ENCODE measurements at places on chromosomes 7 and 10.

DNA sequence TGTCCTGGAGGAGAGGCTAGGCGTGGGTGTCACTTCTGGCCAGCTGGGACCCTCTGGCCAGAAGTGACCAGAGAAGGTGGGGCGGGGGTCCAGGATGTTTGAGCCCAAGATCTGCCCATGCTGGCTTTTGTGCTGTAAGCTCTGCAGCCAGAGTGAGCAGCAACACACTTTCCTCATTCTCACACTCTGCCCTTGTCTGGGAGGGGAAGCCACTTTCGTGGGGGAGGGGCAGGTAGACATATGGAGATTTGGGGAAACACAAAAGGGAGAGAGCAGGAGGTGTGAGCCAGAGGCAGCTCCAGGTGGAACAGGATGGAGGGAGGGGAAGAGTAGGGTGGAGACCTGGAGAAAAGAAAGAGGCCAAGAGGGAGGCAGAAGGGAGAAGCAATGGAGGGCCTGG lies 31.5 kb upstream of the ADCYAP1R1 start:
- no peak for DNase-seq

DNA sequence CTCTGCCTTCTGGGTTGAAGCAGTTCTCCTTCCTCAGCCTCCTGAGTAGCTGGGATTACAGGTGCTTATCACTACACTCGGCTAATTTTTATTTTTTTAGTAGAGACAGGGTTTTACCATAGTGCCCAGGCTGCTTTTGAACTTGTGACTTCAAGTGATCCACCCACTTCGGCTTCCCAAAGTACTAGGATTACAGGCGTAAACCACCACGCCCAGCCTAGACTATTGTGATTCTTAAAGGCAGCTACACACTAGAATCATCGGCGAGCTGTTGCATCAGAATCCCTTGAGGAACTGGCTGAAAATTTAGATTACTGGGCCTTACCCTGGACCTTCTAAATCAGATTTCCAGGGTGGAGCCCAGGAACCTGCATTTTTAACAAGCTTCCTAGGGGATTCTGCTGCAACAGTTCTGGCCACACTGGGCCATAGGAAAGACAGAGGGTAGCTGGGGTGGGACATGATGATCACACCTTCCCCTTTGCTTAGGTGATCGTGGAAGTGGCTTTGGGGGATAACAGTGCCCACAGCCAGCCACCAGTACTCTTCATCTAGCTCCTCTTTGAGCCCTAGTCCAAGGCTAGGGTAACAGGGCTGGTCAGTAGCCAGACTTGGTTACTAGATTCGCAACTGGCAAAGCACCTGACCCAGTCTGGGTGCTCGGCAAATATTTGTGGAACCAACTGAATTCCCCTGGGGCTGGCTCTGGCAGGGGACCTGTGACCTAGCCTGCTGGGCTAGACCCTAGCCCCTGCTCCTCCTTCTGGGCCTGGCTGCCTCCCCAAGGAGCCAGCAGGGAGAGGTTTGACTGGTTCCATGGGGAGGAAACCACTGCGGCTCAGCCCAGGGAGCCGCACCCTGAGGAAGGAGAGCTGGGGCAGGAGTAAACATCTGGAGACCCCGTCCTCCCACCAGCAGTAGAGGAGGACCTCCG lies 67.1 kb upstream of the DUSP5 start:
- no peak for DNase-seq

GRCh38 chr7:100476101-100476780 lies 2.8 kb downstream of the TSC22D4 start:
- DNase-seq: no peak

GRCh38 chr7:51261950-51262795 lies 54.4 kb downstream of the COBL start:
- DNase-seq: no peak

GRCh38 chr7:142331941-142332340 lies 74.1 kb upstream of the PRSS58 start:
- no peak for DNase-seq

GRCh38 chr7:70353330-70353945 lies 755.2 kb downstream of the AUTS2 start:
- DNase-seq: no peak

GRCh38 chr10:609868-610545 lies 79.5 kb downstream of the DIP2C start:
- no peak for DNase-seq

DNA sequence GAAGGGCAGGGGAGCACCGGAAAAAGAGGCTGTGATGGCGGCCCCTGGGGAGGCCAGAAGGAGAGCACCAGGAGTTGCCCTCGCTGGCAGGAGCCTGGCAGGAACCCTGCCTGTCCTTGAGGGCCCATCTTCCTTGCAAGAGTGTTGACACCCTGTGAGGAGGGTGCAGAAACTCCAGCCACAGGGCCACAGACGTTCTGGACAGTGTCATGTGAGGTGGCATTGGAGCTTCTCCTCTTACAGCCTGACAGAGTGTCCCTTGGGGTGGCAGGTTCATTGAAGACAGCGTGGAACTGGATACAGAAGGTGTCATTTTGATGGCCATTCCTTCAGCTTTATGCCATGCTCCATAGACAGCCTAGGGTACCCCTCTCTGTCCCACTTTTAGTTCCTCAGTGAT lies 54.2 kb downstream of the RBM20 start:
- DNase-seq: no peak

DNA sequence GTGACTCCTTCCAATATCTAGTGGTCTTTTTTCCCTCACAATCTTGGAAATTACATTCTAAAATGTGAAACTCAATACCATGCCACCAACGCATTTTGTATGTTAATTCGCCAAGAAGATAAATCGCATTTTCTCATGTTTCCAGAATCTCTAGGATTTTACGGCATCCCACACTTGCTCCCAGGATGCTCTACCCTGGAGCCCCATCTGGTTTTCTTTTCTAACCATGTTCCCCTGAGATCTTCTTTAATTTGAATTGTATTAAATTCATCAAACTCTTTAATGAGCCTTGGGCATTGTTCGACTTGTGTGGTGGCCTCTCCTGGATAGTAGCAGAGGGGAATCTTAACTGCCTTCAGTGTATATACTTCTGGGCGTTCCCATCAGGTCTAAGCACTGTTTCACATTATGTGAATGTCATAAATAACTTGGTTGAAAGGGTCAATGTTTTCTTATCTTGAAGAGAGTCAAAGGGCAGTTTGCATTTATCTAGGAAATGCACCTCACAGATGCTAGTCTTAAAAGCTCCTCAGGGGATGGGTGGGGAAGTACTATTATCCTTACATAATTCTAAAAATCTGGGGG lies 169.1 kb upstream of the MEOX2 start:
- no peak for DNase-seq

DNA sequence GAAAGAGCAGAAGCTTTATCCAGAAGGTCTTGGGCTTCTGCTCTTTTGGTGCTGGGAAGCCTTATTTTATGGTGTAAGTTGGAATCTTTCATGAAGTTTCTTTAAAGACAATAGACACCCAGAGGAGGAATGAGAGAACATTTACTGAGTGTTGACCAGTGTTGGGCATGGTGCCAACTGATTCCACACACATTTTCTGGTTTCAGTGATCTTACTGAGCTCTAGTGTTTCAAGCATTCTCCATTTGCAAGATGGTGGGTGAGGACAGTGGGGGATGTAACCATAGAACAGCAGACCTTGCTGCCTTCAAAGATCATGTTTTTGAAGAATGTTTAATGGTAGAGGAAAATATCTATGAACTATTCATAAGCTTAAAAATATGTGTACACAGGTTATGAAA lies 114.6 kb downstream of the LRMDA start:
- DNase-seq: no peak

- DNase-seq: peak; percentile 75
These were observed 11.4 kb upstream of the PTN start for GRCh38 chr7:137354961-137355360.

GRCh38 chr7:12458520-12459131 lies 55.0 kb upstream of the VWDE start:
- DNase-seq: peak; percentile 77

DNA sequence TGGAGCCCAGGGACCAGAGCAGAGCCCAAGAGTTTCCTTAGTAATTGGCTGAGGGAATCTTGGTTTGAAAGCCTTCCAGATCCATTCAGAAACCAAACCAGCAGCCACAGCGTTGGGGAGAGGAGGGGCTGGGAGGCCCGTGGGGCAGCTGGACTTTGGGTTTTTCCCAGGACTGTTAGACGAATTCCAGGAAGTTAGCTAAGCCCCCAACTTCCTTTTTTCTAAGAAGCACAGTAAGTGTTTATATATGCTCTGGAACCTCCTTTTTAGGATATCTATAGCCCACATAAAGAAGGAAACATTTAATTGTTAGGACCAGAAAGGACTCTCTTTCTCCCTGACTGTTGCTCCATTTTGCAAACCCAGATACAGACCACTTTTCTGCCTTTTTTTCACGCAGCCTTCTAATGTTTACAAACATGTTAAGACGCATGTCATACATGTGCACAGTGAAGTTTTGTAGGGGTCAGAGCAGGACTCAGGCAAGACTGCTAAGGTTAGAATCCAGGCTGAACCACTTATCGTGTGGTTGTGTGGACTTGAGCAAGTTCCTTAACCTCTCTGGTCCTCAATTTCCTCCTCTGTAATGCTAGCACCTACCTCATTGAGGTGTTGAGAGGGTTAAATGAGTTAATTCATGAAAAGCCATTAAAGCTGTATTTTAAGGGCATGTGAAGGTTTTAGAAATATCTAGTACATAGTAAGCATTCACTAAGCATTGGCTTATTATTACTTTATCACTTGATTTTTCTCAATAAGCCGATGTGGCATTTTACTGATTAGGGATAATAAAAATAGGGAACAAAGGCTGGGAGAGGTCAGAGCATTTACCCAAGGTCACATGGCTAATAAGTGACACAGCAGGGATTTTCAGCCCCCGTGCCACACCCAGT lies 42.4 kb downstream of the TBATA start:
- DNase-seq: no peak

DNA sequence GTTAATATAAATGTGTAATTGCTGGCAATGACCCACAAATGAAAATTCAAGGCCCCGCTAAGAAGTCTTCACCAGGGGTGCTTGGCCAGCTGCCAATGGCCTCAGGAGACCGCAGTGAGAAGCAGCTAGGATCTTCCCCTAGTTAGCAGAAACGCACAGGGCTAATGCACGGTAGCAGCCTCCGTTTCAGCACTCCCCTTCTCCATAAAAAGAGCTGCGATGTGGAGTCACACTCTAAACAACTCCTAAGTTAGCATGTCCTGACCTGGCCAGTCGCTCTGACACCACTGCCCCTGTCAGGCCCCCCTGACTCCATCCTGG lies 139.0 kb downstream of the SEPTIN14 start:
- DNase-seq: peak; percentile 17

DNA sequence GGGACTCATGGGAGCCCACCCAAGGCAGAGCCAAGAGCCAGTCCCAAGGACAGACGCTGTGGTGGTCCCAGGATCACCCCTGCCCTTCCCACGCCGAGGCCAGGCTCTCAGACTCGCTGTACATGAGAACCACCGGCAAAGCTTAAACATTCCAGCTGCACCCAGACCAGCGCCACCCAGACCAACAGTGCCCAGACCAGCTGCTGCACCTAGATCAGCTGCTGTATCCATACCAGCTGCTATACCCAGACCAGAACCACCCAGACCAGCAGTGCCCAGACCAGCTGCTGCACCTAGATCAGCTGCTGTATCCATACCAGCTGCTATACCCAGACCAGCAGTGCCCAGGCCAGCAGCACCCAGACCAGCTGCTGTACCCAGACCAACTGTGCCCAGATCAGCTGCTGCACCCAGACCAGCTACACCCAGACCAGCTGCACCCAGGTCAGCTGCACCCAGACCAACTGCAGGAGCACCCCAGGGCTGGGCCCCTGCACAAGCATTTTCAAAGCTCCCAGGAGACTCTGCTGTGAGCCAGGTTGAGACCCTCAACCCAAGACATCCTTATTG lies 47.9 kb upstream of the CNPY1 start:
- no peak for DNase-seq

DNA sequence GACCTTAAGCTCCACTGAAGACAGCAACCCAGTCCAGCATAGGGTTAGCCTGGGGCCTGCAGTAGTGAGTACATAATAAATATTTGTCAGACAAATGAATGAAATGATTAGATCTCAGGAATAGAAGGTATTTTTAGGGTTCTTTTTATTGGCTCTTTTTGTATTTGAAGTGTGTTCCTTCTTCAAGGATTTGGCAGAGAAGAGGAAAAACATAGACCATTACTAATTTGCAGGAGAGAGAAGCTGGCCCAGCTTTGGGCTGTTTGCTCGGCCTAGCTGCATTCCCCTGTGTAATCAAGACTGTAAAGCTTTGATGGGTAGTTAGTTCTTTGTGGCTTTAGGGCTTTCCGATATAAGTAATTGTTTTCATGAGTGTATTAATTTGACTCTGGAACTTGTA lies 64.2 kb downstream of the CNNM2 start:
- DNase-seq: no peak

GRCh38 chr7:110786328-110786965 lies 304.5 kb upstream of the LRRN3 start:
- DNase-seq: peak; percentile 96

DNA sequence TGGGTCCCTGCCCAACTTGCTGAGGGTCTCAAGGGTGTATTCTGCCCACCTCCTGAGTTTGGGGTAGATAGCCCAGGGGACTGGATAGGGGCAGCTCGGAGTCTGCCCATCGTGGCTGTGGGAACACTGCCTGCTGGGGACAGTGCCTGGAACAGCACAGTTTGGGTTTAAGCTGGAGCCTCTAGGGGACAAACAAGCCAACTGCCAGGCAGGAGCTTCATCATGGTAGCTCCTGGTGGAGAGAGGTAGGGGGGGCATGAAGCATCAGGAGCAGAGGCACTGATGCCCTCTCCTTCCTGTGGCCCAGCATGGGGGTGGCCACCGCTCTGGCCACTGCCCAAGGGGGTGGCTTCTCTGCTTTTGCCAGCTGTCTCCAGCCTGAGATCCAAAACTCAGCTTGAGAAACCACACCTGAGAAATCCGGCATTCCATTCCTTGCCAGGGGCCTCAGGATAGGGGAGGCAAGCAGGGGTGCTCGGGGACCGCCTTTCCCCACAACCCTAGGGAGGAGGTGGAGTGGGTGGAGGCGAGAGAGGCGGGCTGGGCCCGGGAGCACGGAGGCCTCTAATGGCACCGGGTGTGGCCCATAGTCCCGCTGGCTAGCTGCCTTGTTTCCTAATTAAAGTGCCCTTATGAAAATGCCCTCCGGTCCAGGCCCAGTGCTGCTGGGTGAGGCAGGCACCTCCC lies 47.6 kb downstream of the UNC5B start:
- no peak for DNase-seq

DNA sequence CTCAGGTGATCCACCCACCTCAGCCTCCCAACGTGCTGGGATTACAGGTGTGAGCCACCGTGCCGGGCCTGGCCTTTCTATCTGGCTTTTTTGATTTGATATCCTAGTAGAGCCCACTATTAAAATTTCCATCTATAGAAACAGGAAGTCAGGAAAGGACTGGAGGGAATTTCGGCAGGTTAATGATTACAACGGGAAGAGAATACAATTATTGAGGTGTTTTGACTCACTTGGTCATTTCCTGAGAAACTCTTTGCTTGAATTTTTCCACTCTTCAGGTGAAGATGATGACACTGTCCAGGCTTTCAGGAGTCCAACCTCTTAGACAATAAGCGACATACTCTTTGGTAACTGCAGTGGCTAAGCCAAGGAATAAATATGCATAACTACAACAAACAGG lies 1.1 kb upstream of the MKLN1 start:
- DNase-seq: no peak

- no peak for DNase-seq
These were observed 208.2 kb downstream of the SNX13 start for GRCh38 chr7:17732083-17732482.
